BE2C (cell line): ENCODE measurements at places on chromosomes 3 and 15.

DNA sequence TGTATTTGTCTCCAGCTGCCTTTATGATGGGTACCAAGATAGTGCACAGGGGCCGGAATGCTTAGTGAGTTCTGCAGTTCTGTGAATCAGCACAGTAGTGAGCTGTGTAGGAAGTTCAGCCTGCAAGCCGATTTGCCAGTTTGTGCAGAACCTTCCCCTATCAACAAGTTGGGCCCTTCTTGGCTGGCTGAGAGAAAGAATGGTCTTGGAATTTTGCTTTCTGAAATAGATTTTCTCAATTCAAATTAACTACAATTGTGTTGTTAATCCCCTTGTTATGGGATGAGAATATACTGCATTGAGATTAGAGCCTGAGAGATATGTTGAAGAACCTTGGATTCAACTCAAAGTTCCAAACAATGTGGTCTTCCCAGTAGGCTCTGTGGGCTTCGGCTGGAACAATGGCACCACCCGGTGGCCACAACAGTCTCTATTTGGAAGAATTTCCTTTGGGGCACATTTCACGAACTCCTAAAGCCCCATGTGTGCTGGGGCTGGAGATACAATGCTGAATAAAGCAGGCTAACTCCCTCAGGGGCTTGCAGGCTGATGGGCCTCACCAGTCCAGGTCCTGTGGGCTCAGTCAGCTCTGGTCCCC, 59.1 kb downstream of the TRIM42 start:
- peak; percentile 54 for DNase-seq

DNA sequence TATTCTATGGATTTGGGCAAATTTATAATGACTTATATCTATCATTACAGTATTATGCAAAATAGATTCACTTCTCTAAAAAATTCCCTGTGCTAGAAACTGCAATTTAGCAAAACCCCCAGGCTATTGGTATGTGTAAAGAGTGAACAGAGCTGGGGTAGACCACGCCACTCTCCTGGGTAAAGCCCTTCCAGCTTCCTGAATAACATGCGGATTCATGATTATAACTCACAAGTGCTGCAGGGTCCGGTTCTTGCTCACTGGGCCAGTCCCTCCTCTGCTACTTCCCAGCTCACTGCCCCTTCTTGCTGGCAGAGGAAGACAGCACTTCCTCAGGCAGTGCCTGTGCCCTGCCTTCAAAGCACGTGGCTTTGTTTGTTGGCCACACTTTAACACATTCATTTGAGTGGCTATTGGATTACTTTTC, 4.1 kb downstream of the CD80 start:
- DNase-seq, result no peak

- DNase-seq, result no peak
Measured at GRCh38 chr3:59386165-59386564, 336.3 kb upstream of the CFAP20DC start.

GRCh38 chr3:150083655-150084042, 113.0 kb upstream of the PFN2 start:
- peak; percentile 22 for DNase-seq

- DNase-seq, result no peak
Measured at GRCh38 chr15:40058476-40059140, 19.6 kb upstream of the SRP14 start.

- DNase-seq, result no peak
Measured at GRCh38 chr3:58203541-58203940, 7.2 kb downstream of the DNASE1L3 start.

DNA sequence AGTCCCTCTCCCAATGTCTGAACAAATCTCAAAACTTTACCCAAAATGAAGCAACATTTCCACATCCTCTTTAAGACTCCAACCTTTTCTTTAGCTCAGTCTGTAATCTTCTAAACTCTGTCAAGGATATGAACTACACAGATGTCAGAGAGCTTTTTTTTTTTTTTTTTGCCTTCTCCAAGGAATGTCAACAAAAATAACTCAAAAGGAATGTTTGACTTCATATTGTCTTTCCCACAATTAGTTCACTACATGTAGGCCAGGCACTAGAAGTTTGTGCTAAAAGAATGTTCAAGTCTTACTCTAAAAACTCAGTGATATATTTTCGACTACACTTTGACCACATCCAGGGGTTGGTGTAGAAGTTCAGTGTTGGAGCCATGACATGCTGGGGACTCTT, 37.1 kb downstream of the ADAMTS9 start:
- DNase-seq, result no peak

DNA sequence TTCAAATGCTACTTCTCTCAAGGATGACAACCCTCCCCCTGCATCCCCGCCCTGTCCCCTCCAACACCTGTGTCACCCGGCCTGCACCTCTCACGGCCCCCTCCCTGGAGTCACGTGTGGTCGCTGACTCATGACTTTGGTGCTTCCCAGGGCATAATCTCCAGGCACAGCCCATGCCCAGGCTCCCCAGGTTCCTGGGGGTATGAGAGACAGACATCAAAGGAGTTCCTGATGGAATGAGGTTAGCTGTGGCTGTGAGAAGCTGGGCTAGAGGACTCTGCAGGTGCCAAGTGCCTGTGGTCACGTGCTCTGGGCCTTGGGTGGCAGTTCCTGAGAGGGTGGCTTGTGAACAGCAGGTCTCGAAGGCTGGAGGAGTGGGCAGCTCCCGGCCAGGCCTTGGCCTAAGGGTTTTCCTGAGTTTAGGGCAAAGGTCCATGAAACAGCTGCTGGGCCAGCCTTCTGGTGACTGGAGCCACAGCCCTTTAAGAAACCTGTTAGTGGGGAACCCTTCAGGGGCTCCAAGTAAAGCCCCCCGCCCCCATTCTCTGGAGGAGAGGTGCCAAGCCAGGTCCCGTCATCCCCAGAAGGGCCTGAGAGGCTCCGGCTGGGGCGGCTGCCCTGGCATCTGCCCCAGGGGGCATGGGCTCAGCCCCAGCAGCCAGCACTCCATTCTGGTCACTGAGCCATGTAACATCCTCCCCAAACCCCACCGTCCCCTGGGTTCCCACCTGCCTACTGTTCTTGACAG, 230.0 kb downstream of the XXYLT1 start:
- no peak for DNase-seq

- DNase-seq, result no peak
Measured at GRCh38 chr15:29750754-29751153, 71.5 kb downstream of the TJP1 start.

DNA sequence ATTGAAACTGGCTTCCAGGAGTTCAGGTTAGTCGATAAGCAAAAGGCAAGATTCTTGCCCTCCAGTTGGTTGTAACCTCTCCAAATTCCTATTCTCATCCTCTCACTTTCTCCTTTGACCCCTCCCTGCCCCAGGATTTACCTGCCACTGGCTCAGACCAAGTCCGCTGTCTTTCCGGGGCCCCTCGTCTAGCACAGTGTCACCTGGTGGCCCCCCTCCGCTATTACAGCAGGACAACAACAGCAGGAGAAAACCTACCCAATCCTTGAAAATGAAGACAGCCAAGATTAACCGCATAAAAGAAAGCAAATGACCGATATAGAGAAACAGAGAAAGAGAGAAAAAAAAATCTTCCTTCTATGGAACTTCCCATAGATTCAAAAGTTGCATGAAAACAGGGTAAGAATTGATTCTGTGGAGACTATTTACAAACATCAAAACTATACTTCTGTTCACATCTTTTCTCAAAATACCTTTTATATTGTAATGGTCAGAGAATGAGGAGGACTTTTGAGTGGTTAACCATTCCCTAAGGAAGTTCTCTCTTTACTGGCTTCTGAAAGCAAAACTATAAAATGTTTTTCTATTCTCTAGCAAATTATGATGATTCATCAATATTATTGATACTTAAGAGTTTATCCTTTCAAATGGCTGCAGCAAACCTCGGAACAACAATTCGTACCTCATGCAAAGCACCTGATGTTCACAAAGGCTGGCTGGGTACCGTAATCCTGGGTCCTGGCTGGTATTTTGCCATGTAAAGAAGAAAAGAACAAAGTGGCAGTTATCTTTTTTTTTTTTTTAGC, 10.0 kb upstream of the ST8SIA2 start:
- DNase-seq, result peak; percentile 67

GRCh38 chr3:153897025-153897723, 224.0 kb upstream of the ARHGEF26 start:
- no peak for DNase-seq

DNA sequence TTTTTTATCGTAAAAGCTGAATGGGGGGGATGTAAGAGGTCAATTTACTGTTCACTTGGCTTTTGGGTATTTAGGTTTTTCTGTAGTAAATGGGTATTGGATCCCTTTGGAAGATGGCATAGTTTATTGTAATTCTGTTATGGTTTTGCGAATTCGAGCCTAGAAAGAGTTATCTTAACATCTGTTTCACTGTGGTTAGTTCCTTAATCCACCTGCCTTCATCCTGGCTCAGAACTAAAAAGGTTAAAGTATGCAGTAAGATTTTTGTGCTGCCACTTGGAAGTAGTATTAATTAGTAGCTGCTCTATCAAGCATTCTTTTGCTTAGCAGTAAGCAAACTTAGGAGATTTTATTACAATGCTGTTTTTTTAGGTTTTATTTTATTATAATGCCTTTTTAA, 62.4 kb downstream of the ARIH1 start:
- no peak for DNase-seq

DNA sequence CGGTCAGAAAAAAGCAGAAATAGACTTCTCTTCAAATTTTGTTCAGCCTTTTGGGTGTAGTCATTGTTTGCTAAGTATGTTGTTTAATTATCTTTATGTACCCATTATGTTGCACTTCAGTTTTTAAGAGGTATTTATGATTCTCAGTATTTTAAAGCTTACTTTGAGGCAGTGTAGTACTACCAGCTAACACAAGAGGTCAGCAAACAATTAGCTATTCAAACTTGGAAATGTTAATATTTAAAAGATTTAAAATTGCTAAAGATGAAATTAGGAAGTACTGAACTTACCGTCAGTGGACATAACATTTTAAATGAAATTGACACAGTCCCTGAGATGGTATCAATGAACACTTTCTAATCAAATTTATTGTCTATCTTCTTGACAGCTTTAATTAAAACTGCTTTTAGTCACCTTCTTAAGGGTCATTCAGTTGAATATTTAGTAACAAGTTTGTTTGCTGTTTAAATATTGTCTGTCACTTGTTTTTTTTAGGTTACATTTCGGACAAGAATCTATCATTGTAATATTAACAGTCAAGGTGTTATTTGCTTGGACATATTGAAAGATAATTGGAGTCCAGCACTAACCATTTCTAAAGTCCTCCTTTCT, 28.1 kb downstream of the NKIRAS1 start:
- DNase-seq, result no peak

GRCh38 chr3:181009225-181009624, 19.7 kb upstream of the DNAJC19 start:
- no peak for DNase-seq

- no peak for DNase-seq
Measured at GRCh38 chr3:110755345-110755744, 316.3 kb upstream of the NECTIN3 start.

DNA sequence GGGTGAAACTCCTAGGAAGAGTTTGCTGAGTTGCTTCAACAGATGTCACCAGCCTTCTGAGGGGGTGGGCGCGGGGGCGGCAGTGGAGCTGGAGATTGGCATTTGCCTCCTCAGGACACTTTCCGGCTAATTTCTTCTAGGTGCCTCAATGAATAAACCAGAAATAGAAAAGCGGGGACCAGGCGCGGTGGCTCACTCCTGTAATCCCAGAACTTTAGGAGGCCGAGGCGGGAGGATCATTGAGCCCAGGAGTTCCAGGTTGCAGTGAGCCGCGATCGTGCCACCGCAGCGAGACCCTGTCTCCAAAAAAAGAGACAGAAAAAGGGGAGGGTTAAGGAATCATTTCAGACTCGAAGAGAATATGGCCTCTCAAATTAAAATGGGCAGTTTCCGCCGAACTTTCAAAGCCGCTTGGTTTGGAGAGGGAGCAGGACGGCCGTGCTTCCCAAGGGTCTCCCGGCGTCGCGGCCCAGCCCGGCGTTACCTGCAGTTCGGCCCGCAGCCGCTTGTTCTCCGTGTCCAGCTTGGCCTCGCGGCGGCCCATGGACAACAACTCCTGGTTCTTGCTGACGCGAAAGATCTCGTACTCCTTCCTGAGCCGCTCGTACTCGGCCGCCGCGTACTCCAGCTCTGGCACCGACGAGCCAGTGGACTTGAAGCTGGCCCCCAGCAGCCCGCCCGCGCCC, 587 bp downstream of the NPHP3 start:
- peak; percentile 74 for DNase-seq

GRCh38 chr15:82551646-82552247, 11.5 kb upstream of the RPS17 start:
- no peak for DNase-seq

GRCh38 chr15:27043770-27044169, 72.8 kb downstream of the GABRG3 start:
- DNase-seq, result no peak

GRCh38 chr3:149366941-149367840, 10.3 kb downstream of the TM4SF1 start:
- DNase-seq, result no peak

DNA sequence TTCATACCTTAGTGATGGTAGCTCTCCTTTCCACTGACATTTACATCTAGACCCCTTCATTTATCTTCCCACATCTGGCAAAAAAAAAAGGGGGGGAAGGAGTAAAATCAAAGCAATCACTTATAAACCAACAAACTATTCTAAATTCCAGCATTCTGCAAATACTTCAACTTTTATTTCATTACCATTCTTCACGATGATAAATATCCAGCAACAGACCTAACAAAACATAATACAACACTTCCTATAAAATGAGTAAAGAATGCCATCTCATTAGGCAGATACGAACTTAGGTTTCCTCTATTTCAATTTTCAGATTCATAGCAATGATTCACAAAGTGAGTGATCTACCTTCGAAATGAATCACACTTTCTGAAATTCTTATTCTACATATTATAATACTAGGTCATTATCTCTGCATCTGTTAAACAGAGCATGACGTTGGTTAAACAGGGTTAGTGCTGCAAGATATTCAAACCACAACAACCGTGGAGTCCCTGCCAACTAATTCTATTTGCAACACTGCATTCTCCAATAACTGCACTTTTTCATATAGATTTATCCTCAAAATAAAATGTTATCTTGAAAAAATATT, at the start of gene LRRFIP2:
Gene LRRFIP2 (minus strand): TSS at position 51 of the 595 bp plus-strand sequence. CDS start 25,599 bp downstream, outside the sequence.
- DNase-seq, result no peak

- no peak for DNase-seq
Measured at GRCh38 chr3:47799733-47800132, 3.2 kb upstream of the DHX30 start.

DNA sequence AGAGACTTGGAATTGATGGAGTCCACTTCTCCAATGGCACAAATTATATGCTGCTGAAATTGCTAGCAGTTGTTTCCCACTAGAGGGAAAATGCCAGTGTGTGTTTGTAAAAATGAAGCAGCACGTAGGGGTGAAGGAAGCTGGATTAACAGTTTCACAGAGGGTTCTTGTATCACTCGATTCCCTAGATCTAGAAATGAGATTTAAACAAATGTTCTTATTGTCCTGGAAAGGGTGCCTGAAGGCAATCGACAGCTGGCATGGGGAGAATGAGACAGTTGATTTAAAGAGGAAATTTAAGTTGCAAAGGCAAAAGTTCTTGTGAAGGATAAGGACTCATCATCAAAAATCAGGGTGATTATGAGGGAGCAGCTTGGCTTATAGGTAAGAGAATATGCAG, 234.8 kb upstream of the ARPP21 start:
- no peak for DNase-seq
